Stimulated activated CD8-positive, alpha-beta memory T cell treated with anti-CD3 and anti-CD28 coated beads, Interleukin-4, amount 100 ng/mL, for 4 hours (primary cell): ENCODE measurements at places on chromosomes 13 and 19.

- DNase-seq = no peak
Observed at GRCh38 chr19:7670790-7671189, 1.9 kb downstream of the RETN start.

- DNase-seq = no peak
Observed at GRCh38 chr19:2529473-2529918, 53.6 kb downstream of the GADD45B start.

- no peak for DNase-seq
Observed at GRCh38 chr13:102651892-102652291, 43.0 kb downstream of the METTL21C start.

GRCh38 chr19:50870417-50871089 lies 2.7 kb upstream of the KLK2 start:
- DNase-seq = no peak

GRCh38 chr13:26561651-26562511 lies 4.4 kb downstream of the WASF3 start:
- no peak for DNase-seq

DNA sequence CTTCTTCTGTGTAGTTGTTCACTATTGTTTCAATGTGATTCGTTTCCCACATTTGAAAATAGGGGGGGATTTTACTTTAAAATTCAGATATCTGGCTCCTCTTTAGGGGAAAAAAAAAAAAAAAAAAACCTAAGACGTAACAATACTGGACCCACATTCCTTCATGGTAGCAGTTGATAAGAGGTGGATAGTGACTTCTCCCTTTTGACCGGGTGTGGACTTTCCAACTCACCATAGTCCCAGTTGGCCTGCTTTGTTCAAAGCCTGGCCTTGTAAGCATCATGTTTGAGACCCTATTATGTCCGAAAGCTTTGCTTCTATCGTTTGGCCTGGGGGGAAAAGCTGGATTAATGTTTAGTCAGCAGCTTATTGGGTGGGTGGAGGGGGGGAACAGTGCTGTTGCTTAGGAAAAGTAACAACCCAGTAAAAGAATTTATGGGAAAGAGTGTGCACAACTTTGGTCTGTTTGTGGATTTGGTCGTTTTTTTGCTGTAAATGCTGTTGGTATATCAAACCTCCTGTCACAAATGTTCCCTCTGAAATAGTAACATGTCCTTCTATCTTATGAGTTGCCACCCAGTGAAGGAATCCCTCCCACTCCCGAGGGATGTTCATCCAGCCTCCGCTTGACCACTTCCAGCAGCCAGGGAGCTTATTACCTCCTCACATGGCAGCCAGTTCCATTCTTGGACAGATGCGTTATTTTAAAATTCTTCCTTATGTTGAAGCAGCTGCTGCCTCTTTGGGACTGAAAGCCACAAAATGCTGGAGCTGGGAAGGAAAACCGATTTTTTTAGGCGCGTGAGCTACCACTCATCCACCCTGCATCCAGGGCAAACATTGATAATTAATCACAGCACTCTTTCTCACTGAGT lies 10.4 kb downstream of the SAMD4B start:
- no peak for DNase-seq

DNA sequence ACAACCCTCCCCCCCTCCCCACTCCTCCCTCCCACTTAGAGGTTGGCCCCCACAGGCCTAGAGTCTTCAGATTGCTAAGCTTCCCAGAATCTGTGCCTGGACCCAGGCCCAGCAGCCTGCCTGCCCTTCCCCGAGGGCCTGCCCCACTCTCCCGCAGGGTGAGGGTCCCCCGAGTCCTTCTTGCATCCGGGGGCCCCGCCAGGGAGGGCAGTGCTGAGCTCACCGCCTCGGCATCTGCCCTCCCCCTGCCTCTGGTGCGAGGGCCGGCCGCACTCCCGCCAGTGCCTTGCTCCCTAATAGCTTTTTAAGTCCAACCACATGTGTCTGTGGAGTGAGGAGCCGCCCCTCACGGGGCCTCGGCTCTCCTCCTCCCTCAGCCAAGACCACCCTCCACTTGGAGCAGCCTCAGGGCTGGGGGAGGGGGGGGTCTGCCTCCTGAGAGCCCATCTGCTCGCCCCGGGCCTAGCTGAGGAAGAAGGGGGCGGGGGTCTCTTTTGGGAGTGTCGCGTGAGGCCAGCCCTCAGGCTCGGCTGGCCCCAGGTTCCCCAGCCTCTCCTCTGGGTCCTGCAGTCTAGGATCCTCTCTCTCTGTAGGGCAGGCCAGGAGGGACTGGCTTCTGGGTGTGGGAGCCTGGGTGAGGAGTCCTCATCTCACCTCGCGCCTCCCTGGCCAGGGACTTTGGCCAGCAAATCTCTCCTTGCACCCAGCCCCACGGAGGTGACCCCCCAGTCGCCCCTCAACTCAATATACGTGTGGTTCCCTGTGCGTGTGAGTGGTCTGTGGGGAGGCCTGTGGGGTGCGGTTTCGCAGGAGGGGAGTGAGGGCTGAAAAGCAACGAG lies 47.2 kb downstream of the LYL1 start:
- no peak for DNase-seq
